Activated CD4-positive, alpha-beta T cell treated with anti-CD3 and anti-CD28 coated beads, Interleukin-2, amount 50 U/mL, for 1 hour (primary cell): ENCODE measurements at places on chromosomes 12 and 14.

- no peak for DNase-seq
Measured at GRCh38 chr12:15206338-15206737, 14.9 kb downstream of the RERG start.

GRCh38 chr14:98131406-98131805 lies 1140.6 kb downstream of the BCL11B start:
- DNase-seq: no peak

- DNase-seq: no peak
Measured at GRCh38 chr12:88062474-88062873, 33.3 kb upstream of the C12orf50 start.

DNA sequence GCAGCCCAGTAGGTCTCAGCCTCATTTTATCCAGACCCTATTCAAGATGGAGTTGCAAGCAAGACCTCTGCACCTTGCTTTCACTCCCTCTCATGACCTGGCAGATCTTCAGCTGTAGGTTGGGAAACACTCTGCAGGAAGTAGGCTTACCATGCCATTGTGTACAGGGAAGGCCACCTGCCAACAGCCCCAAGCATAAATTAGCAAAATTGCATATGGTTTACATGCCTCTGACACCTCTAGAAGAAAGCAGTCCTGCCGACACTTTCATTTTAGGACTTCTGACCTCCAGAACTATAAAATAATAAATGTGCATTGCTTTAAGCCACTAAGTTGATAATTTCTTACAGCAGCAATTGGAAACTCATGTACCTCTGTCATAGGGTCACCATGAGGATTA lies 96.9 kb downstream of the SLC15A4 start:
- no peak for DNase-seq

GRCh38 chr12:47079981-47080724 lies 394 bp upstream of the AMIGO2 start:
- peak; percentile 23 for DNase-seq

DNA sequence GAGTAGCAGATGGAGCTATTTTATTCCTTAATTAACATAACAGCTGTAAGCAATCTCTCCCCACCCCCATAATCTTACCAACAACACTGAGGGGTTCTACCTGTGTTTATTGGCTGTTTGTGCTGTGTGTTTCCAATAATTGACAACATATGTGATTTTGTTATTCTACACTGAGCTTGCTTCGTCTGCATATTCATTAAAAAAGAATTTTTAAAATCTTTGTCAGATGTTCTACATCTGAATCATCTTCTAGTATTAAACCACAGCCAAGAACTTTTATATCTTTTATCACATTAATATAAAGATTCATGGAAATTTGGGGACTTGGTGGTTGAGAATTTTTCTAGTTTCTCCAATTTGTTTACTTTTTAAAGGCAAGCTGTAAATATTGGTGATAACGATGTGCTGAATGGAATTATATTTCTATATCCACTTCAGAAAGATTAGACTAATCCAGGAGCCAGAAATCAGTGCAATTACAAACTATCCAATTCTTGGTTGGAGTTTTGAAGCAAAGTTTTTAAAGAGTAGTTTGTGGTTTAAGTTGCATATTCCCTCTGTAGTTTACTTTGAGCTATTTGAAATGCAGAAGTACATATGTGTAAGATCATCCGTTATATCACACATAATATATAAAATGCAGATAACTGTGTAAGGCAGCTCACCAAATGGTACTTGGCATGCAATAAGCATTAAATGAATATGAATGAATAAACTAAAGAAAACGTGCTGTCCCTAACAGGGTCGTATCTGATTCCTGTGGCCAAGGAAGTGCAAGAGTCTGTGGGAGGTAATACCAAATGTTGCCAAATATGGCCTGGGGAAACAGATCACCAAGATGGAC lies 206.9 kb downstream of the PELI2 start:
- no peak for DNase-seq

DNA sequence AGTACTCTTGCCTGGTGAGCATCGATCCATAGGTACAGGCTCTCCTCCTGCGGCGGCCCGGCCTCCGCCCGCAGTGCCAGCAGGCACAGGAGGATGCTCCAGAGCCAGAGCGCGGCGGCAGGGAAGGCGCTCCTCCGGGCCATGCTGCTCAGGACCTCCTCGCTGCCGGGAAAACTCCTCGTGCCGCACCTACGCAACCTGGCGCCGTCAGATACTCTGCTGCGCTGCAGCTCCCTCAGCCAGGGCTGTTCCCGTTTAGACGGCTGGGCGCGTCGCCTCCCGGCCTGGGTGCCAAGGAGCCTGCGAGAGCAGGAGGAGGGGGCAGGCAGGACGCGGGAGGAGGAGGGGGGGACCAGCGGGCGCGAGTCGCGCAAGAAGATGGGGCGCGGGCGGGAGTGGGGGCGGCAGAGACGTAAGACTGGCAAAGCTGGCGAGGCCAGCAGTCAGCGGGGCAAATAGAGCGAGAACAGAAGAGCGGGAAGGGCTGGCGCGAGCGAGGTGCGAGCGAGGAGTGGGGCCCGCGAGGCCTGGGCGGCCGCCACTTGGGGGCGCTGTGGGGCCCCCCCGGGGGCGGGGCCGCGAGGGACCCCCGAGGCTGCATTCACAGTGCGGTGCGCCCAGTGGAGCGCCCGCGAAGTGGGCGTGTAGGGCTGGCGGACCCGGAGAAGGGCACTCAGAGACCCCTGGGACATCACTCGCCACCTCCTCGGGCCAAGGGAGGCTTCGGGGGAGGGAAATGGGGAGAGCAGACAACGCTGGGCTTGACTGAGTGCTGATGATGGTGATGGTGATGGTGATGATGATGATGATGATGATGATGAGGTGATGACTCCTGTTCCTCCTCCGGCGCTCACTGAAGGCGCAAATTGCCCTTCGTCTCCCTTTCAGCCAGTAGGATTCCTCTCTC lies at the start of gene WIF1:
Gene WIF1, minus strand, starts transcription at position 257 of the 907 bp plus-strand sequence. Its CDS starts 114 bp downstream, at position 143.
- no peak for DNase-seq

DNA sequence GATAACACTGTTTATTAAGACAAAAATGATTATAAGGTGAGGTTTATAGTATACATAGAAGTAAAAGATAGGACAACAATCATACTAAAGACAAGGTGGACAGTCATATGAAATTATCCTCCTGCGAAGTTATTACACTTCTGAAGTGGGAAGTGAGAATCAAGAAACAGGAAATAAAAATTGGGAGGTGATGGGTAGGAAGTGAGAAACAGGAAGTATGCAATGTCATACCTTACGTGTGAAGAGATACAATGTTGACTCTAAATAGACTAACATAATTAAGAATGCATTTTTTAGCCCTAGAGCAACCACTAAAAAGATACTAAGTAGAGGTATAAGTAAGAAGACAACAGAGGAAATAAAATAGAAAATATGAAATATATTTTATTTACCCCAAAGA lies 43.7 kb downstream of the GRIN2B start:
- DNase-seq: no peak

DNA sequence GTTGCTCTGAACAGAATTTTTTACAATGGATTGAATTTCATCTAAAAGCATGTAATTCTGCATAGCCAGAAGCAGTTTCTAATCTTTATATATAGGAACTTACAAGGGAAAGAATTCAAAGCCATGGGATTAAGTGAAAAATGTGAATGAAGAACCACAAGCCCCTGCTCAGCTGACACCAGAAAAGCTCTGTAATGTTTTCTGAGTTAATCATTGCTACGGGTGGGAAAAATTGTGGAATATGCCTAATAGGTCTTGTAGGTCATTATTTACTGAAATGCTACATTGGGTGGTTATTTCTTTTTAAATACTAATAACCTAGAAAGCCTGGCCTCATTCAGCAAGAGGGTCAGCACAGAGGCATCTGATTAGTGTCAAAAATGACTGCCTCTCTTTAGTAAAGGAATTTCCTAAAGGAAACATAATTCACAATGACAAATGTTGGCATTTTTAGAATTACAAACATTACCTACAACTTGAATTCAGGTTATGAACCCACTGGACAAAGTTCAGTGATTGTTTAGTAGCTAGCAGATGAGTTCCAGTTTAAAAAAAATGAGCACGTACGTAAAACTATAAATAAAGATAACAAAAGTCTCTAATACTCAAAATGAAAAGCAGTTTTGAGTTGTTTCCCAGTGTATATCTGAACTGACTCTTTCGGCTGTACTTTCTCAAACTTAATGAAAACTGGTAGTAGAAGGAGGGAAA lies 75.3 kb downstream of the BMP4 start:
- no peak for DNase-seq

DNA sequence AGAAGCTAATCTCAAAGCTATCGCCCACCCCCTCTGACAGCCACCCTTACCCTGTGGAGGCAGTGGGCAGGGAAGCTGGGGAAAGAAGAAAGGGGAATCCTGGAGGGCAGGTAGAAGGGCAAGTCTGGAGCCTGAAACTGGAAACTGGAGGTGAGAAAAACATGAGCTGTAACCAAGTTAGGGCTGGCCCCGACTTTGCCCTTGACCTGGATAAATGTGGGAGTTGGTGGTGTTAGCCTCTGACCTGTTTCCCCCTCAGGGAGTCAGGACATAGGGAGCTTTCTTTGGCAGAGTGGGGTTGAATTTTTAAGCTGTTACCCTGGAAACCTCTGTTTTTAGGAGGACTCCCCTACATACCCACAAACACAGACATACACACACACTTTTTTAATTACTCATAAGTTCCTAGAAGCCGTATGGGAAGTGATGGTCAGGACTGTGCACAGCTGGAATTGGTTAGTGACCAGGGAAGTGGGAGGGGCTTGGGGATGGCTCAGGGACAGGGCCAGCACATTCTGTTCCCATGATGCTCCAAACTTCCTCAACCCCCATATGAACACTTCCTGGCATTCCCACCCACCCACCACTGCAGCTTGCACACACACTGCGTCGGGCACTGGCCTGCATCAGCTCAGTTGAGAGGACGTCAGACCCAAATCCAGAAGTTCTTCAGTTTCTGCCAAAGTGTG lies 5.0 kb upstream of the MMP19 start:
- DNase-seq: no peak

DNA sequence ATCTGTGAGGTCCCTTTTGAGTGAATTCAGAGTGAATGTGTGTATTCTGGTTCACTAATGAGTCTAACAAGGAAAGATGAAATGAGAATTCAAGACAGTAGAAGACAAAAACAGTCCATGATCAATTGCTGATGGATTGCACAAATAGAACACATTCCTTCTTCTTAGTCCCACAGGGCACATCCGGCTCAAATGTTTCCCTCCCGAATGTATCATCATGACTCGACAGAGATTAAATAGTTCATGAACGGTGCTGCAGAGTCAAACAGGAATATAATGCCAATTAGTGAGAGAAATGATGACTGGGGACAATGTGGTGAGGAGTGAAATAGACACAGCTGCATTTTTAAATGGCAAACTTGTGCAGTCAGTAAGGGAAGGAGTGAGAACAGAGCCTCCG lies 11.5 kb upstream of the SFSWAP start:
- DNase-seq: no peak

DNA sequence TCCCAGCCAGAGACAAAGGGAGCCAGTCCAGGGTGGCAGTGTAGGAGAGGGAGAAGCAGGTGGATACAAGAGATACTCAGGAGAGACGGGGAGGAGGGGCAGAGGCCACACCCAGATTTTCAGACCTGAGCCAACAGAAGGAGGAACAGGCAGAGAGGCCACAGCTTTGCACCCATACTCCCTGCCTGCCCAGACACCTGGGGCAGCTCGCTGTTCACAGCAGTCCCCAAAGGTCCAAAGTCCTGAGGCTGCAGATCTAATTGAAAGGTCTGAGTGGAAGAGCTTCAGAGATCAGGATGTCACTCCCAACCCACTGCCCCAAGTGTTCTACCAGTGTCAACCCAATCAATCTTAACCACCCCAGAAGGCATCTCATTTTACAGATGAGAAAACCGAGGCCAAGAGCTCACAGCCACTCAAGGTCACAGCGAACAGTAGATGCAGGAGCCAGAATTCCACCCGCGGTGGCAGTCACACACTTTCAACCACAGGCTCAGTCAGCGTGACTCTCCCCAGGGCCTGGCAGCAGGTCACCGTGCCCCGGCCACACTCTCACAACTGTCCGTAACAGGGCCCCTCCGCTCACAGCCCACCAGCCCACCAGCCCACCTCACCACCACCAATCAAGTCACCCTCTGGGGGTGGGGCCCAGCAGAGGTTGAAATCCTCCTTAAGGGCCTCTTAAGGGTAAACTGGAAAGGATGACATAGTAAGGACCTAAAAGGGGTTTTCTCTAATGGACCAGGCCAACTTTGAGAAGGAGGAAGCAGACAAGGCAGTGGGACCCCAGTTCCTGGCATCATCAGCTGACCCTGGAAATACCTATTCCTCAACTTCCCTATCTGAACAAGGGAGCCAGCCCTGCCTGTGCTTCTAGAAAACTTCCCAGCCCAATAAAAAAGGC lies 33.3 kb downstream of the ACTN1 start:
- DNase-seq: no peak

GRCh38 chr12:105983622-105984320 lies 155.0 kb downstream of the NUAK1 start:
- DNase-seq: no peak

GRCh38 chr12:121916719-121917118 lies 1.7 kb upstream of the CFAP251 start:
- DNase-seq: no peak

DNA sequence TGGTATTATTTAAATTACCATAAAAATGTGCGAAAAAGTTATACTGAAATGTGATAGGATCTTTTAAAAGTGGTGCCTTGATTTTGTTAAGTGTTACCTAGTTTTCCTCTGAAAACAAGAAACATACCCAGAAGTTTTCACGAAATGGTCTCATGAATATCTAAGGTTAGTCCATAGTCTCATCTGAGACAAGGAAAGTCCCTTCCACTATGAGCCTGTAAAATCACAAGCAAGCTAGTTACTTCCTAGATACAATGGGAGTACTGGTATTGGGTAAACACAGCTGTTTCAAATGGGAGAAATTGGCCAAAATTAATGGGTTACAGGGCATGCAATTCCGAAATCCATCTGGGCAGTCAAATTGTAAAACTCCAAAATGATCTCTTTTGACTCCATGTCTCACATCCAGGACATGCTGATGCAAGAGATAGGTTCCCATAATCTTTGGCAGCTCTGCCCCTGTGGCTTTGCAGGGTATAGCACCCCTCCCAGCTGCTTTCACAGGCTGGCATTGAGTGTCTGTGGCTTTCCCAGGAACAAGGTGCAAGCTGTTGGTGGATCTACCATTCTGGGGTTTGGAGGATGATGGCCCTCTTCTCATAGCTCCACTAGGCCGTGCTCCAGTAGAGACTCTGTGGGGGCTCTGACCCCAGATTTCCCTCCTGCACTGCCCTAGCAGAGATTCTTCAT lies 271.4 kb downstream of the NAV3 start:
- no peak for DNase-seq

- DNase-seq: no peak
Measured at GRCh38 chr14:56131865-56132833, 13.9 kb downstream of the PELI2 start.

GRCh38 chr12:122789637-122790036 lies 15.3 kb downstream of the CCDC62 start:
- no peak for DNase-seq

- no peak for DNase-seq
Measured at GRCh38 chr12:120199025-120199424, 1.9 kb downstream of the RPLP0 start.
